ENCODE measurements at places on chromosomes 2 and 18.

DNA sequence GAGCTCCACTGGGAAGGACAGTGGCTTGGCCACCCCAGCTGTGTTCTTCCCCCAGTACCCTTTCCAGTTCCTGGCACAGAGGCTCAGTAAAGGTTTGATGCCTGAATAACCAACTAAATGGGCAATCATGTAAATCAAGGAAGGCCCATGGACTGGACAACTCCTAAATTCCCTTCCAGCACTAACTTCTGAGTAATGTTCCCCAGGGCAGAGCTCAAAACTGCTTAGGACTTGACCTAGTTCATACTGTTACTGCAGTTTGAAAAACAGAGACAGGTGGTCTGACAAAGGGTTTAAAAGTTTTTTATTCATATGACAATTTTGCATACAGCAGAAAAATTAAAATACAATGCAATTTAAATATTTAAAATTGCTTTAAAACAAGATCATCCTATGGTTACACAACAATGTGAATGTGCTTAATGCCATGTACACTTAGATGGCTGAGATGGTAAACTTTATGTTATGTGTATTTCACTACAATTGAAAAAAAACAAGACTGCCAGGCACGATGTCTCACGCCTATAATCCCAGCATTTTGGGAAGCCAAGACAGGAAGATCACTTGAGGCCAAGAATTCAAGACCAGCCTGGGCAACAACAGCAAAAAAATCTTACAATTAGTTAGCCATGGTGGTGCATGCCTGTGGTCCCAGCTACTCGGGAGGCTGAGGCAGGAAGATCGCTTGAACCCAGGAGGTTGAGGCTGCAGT is 26.2 kb downstream of the PCBP1 start:
- no peak for DNase-seq

DNA sequence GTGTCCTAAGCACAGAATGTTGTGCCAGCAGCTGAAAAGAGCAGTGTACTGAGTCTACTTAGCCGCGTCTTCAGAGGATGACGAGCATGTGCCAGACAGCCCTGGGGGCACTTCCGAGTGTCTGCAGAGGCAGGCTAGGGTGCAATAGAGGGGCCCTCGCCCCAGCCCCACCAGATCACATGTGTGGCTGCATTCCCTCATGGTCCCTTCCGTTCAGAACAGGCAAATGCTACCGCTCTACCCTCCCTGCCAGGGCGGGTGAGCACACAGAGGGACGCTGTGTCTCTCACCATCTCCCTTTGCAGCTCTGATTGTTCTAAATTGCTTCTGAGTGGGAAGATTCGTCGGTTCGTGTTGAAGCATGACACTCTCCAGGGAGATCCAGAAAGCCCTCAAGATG is 212.2 kb upstream of the RAB12 start:
- DNase-seq: no peak

DNA sequence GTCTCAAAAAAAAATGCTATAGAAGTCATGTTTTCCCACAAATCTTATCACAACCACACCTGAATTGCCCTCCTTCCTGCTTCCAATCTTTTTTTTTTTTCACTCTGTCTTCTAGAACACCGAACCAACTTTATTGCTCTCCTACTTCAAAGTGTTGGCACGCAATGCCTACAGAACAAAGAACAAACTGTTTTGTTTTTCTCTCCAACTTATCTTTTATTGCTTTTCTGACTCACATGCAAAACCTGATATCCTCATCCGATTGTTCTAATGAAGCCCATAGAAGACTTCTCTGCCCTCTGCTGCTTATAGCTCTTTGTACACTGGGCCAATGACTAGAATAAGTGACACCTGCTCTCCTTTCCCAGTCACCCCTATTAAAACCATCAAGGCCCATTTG is 602.8 kb downstream of the EPHA4 start:
- no peak for DNase-seq

- no peak for DNase-seq
These were observed 89.1 kb downstream of the ETAA1 start for GRCh38 chr2:67486041-67486796.

DNA sequence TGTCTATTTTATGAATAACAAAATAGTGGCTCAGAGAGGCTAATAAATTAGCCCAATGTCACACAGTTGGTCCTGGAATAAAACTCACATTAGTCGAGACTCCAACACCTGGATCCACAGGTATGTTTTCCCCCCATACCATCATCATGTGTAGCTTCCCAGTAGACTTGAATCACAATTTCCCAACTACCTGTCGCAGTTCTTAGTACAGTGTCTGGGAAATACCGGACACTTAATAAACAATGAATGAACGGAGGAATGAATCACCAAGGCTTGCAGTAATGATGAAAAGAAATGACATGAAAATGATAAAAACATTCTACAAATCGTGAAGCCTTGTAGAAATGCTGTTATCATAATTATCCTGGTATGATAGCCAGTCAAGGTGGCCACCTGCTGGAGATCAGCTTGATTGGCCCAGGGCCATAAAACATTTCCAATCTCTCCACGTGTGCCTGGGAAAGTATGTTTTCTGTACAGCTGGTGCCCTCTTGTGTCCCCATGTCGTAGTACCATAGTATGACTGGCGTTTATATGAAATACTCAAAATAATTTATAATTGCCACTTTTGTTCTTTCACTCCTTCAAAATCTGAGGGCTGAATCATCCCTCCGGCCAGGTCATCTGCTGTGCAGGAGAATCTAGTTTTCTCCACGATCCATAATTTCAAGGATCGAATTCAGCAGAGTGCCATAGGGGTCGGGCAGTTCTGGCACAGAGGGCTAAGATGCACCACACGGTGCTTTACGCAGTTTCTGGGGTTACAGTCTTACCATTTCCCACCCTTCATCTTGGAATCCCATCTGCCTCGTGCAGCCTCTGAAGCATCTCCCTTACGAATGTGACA is 95.4 kb downstream of the LAMA1 start:
- no peak for DNase-seq

- no peak for DNase-seq
These were observed 68.2 kb upstream of the STON1 start for GRCh38 chr2:48461721-48462120.
